ENCODE measurements at places on chromosomes 7 and 10.

GRCh38 chr7:593324-594115 is 73.9 kb upstream of the PDGFA start:
- no peak for DNase-seq

DNA sequence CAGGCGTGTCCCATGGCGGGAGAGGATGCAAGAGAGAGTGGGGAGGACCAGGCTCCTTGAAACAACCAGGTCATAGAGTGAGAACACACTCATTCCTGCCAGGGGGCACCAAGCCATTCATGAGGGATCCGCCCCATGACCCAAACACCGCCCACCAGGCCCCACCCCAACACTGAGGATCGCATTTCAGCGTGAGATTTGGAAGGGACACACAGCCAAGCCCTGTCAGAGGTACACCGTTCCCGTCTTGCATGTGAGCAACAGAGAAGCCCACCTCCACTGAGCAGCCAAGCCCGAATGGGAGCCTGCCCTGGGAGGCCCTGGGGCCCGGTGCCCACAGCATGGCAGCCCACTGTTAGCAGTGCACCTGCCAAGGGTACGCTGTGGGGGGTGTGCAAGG is 7.9 kb upstream of the ARPC1B start:
- no peak for DNase-seq

DNA sequence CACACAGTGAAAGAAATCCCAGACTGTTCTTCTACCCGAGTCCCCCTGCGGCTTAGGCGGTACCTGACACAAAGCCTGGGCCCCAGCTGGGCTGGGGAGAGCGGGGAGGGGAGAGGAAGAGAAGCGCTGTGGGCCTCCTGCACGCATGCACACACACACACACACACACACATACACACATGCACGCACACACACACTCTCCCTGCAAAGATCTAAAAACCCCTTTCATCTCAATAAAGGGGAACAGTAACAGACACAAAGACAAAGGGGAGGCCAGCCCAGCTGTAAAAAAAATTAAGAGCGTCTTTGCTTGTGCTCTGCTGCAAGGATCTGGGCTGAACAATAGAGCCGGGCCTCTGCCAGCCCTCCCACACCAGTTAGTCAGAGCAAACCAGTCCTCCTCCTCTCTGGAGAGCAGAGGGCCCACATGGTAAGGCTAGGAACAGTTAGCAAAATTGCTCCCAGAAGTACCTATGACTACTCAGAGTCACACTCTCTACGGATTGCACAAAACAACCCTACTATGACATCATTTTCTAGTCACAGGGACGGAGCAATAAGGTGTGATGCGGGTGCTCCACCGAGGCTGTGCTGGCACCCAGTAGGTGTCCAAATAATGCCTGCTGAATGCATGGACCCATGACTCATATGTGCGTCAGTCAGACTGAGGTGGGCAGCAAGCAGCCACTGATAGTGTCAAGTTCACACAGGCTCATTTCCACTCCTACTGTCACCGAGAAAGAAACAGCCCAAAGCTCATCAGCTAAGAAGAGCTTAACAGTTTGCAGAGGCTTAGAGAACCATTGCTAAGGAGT is 9.2 kb downstream of the ITPRIP start:
- peak; percentile 84 for DNase-seq

DNA sequence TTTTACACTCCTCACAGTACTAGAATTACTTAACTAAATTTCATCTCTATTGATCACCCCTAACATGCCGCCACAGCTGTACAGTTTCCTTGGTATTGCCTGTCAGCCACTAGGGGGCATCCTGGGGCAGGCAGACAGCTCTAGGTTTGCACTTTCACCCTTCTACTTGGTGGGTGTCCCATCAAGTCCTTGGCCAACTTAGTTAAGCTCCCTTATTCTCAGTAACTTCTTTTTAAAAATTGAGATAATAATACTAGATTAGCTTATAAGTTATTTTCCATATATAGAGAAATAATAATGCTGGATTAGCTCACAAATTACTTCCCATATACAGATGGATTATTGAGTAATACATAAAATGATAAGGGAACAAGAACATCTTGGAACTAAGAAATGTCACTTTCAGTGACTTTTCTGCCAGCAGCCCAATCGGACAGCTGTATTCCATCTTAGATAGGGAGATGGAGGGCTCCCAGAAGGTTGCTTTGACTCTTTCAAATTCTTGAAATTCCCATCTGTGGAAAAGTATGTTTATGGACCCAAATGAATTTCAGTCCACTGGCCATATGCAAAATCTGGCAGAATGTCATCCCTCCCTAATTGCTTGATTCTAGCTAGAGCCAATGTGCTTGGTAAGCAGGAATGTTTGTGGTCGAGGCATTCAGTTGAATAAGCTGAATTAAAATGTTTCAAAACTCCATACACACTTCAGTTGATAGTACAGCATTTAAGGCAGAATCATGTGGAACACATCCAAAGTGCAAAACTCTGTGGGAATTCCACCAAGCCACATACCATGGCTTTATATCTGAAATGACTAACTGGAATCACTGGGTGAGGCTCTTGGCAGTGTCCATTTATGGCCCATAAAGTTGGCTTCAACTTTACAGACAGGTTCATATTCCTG is 309.7 kb downstream of the CSTF2T start:
- no peak for DNase-seq

GRCh38 chr10:90314718-90315117 is 543.1 kb downstream of the HTR7 start:
- DNase-seq, result no peak

DNA sequence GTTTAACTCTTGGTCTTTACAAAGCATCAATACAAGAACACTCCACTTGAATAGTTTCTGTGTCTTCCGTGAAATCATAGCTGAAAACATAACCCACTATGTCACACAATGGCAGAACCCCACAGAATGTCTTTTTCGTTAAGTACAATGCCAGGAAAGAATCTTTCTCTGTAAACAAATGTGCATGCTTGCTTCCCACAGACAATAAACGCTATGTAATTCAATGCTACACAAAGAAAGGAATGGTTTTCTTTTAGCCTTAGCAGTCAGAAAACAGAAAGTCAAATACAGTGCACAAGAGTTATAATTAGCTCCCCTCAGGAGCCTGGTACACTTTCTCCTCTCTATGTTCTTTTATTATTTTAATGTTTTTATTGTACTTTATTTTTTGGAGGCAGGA is 186.1 kb downstream of the SRPK2 start:
- no peak for DNase-seq

DNA sequence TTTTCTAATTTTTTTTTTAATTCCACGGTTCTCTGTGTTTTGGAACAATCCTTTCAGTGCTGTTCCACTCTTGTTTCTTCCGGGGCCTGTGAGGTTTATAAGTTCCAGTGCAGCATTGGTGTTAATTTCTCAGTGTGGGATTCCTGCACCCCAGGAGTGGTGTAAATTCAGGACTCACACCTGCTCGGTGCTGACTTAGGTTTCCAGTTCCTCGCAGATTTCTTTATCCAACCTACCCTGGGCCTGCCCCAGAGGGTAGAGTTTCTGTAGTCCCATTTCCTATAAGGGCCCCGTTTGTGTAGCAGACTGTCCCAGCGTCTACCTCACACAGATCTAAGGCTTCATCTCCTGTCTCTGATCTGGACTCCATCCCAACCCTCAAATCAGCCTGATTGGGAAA is 27.4 kb upstream of the MET start:
- DNase-seq, result no peak

- DNase-seq, result no peak
These were observed 832.4 kb downstream of the DNAJB9 start for GRCh38 chr7:109402107-109402506.

- no peak for DNase-seq
These were observed 24.5 kb upstream of the GRB10 start for GRCh38 chr7:50807026-50807730.

GRCh38 chr10:23413629-23414089 is 25.2 kb upstream of the OTUD1 start:
- no peak for DNase-seq

- DNase-seq, result no peak
These were observed 41.2 kb upstream of the COBL start for GRCh38 chr7:51357821-51358220.

GRCh38 chr10:71964743-71965515 is 734 bp downstream of the CHST3 start:
- DNase-seq, result peak; percentile 91

DNA sequence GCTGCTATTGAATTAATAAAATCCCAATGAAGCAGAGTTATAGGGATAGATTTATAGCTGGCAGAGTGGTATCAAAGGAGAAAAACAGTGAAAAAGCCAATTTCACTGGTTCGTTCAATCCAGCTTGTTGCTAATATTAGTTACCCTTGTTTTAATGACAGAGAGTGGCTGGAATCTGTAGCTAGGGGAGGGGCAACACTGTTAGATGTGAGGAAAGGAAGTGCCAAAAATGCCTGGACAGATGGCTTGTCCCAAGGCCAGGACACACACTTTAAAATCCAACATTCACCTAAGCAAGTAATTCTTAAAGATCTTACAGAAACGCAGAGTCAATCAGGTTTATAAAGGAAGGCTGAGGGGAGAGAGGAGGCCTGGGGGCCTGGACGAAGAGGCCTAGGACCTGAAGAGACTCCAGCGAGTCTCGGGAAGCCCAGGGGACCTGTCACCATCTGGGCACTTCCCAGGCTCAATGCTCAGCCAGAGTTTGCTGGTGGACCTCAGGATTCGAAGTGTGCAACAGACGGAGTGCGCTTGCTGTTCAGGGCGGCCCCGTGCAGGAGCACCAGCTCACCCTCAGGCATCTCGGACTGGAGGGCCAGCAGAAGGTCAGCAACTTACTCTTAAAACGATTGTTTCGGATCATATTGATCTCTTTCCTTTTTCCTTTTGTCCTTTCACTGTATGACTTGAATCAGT is 36.7 kb downstream of the TMEM248 start:
- DNase-seq, result no peak

DNA sequence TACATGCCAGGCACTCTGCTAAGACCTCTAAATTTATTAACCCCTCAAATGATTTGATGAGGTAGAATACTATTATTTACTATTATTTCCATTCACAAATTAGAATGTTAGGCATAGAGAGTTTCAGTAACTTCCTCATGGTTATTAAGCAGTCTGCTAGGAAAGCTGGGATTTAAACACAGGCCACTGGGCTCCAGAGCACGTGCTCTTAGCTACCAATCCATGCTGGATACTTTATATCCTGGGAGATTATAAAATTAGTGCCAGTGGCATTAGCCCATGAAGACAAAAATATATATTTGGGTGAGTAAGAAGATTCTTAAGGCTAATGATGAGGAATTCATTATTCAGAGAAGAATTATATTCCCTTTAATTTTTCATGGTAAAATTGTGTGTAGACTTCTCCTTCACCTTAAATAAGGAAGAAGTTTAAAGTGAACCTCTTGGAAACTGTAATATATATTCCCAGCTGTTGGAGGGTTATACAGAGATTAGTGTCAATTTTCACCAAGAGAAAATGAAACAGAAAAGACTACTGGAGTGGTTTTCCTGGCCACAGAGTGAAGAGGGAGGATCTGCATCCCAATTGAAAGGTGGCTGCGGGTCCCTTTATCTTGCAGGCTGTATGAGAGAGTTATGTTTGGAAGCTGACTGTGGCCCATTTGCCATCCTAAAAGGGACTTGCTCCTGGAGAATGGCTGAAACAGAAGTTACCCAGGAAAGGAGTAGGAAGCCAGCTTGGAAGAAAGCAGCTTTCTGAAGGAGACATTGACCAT is 334.3 kb upstream of the TEX47 start:
- no peak for DNase-seq

DNA sequence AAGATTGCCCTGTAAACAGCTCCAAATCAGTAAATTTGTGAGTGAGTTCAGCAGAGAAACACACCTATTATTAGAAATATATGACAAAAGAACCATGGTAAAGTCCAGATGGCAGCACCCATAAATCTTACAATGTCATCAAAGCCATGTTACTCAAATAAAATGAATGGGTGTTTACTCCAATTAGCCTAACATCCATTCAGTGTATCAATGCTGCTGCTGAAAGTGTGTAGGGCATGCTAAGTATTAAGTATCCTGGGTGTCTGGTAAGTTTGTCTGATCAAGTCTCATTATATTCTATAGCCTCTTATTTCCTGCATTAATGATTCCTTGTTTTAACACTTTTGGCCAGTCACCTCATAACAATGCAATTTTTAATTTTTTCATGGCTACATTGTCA is 185.5 kb upstream of the STEAP4 start:
- DNase-seq, result no peak

GRCh38 chr10:105656856-105657255 is 1015.8 kb downstream of the SORCS3 start:
- DNase-seq, result no peak

DNA sequence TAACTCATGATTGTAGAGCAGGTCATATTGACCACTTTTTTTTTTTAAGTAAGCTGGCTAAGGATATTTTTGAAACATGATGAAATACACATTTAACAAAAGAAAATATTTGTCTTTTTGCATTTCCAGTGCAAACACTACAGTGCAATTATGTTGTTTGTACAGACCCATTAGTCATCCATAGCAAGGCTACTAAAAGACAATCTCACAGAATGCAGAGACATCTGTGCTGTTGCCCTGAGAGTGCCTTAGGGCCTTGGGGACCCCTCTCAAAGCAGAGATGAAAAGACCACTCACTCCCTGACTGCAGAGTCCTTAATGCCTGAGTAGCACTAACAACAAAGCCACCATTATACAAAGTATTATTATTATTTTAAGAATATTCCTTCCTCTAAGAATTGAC is 104.5 kb downstream of the NRCAM start:
- no peak for DNase-seq

DNA sequence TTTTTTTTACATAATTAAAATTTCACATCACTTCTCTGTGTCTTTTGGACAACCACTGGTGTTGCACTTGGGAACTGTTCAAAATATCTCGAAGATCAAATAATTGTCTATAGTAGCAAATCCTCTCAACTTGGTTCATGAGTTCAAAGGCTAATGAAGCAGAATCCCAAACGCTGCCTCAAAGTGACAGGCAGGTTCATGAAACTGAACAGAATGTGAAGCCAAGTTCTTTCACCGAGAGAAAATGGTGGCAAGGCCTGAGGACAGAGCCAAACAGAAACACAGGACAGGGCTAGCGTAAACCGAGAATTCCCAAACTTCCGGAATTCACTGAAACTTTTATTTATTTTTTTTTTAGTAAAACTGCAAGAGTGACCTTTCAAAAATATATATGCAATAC is 21.1 kb downstream of the SMURF1 start:
- no peak for DNase-seq

DNA sequence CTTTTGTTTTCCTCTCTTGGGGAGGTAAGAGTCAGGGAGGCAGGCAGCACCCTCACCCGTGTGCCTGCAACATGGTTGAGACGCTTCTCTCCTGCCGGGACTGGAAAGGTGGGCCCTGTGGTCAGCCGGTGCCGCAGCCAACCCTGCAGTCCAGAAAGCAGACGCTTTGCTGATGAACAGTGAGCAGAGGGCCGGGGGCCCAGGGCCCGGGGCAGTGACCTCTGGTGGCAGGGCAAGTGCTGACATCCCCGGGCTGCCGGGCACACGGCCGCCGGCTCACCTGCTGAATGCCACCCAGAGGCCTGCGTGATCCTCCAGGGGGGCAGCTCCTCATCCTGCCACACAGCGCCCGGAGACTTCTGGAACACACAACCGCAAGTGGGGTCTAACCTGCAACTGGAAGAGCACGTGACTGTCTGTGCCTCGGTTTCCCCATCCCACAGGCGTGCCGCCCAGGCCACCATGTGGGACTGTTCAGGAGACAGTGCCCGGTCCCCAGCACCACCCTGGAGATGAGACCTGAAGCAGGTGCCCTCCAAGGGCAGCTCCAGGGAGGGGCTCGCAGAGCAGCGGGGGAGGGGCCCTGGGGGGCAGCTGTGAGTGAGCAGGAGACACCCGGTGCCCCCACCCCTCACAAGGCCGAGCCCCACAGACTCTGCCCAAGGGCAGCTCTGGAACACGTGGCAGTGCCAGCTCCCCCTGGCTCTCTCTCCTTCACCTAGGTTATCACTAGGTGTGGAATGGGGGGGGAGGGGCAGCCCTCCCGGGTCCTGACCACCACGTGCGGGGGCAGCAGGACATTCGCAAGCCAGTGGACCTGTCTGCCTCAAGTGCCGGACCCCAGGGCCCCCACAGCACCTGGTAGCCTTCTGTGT is 2.2 kb upstream of the ADGRA1 start:
- DNase-seq, result no peak
